Caudate nucleus (tissue), 63 donors: ENCODE measurements at places on chromosomes 2 and 18.
A peak's percentile ranks its signal among the peaks of the same experiment; 100 is the strongest.

- no peak for DNase-seq
These were observed 48.5 kb downstream of the MAP4K4 start for GRCh38 chr2:101745711-101746694.

GRCh38 chr2:121092095-121092494 lies 192.9 kb downstream of the TFCP2L1 start:
- no peak for DNase-seq

- DNase-seq, result no peak
These were observed 396.8 kb downstream of the NCKAP5 start for GRCh38 chr2:133171393-133172004.

DNA sequence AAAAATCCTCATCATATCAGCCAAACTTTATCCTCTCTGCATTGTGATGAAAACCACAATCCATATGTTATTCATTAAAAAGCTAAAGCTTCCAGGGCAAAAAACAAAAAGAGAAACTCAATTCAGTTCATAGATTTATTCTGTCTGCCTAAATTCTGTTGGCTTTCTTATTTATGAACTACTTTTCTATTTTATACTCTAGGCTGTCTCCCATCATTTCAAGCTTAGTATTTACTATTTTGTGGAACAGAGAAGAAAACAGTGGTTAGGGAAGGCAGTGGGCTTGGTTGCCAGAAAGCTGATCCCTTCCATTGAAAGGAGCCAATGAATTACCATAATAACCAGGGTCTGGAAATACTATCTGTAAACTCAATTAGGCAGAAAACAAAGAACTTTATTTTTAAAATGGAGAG lies 71.8 kb downstream of the RAPH1 start:
- DNase-seq, result no peak

- DNase-seq, result no peak
These were observed 62.0 kb downstream of the TGIF1 start for GRCh38 chr18:3511980-3512379.

- no peak for DNase-seq
These were observed 38.8 kb downstream of the APLF start for GRCh38 chr2:68506170-68506569.

DNA sequence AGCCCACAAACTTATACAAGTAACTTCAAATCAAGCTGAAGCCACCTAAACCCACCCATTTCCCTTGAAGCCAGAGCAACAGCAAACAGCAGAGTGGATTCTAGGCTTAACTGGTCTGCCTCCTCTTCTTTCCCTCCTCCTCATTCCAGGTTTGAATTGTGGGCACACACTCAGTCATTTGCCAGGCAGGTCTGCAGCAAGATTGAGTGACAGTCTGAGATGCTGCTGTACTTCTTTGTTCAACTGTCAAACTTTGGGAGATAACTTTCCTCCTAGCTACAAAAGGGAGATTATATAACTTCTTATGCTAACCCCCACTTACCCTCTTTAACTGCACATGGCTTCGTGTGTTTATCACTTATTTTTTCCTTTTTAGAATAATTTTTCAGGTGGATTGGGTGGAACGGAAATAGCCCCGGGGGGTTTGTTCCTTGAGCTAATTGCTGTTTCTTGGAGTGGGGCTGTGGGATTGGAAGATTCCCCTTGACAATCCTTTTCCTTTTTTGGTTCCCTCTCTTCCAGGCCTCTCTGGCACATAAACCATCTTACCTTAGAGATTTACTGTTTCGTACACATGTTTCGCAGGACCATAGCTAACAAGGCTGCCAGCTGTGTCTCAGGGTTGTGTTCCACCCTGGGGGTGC lies 55.0 kb downstream of the RNF144A start:
- no peak for DNase-seq

DNA sequence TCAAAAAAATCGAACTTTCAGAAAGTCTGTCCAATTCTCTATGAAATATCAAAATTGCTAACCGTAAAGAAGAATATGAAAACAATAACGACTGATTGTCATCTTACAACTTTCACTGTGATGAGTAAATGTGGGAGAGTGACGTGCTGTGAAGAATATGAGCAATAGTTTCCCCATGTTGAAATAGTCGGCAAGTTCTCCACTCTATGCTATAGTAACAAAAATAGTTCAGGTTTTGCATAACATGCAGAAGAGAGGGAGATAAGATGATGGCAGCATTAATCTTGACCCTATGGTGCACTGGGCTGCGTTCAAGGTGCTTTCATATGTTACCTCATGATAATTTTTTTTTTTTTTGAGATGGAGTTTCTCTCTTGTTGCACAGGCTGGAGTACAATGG lies 196.8 kb upstream of the CYRIA start:
- no peak for DNase-seq

- DNase-seq, result no peak
These were observed 416.6 kb downstream of the HRH4 start for GRCh38 chr18:24877066-24877465.

DNA sequence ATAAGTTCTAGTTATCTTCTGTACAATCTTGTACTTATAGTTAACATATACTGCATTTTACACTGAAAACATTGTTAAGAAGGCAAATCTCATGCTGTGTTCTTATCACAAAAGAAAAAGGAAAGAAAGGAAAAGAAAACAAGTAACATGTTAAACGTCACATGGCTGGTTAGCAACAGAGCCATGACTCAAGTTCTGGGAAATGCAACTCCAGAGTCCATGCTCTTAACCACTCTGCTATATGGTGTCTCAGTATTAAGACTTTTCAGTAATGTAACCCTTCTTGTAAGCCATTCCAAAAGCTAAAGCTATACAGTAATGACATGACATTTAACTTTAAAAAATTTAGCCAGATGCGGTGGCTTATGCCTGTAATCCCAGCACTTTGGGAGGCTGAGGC lies 181.4 kb downstream of the BARD1 start:
- DNase-seq, result no peak

- no peak for DNase-seq
These were observed 210.4 kb upstream of the CXCR4 start for GRCh38 chr2:136328207-136328795.

- DNase-seq, result no peak
These were observed 291.4 kb downstream of the TGIF1 start for GRCh38 chr18:3741333-3741732.

- no peak for DNase-seq
These were observed 126.1 kb downstream of the THNSL2 start for GRCh38 chr2:88296247-88296646.

DNA sequence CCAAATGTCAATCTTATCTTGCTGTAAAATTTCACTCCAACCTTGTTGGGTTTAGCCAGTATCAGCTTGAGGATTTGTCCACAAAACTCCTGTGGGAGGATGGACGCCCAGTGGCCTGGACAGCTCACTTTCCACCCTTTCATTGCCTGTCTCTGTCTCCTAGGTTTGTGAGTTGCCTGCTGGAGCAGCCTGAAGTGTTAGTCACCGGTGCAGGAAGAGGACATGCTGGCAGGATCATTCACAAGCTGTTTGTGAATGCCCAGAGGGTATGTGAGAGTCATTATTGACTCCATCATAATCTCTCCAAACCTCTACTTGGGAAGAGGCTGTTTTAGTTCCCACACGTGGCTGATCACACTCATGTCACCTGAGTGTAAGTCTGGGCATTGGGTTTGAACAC lies 112.3 kb downstream of the RAB3GAP1 start:
- DNase-seq, result no peak

- DNase-seq, result no peak
These were observed 3.8 kb upstream of the ATP8B1 start for GRCh38 chr18:57806978-57807285.

DNA sequence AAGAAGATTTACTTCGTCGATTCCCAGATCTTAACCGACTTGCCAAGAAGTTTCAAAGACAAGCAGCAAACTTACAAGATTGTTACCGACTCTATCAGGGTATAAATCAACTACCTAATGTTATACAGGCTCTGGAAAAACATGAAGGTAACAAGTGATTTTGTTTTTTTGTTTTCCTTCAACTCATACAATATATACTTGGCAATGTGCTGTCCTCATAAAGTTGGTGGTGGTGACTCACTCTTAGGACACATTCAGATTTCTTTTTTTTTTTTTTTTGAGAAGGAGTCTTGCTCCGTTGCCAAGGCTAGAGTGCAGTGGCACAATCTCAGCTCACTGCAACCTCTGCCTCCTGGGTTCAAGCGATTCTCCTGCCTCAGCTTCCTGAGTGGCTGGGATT lies 26.8 kb downstream of the MSH2 start:
- DNase-seq, result no peak

GRCh38 chr2:241148239-241148638 lies 1.0 kb downstream of the PASK start:
- DNase-seq, result no peak

GRCh38 chr2:31429759-31430438 lies 15.4 kb upstream of the XDH start:
- no peak for DNase-seq

DNA sequence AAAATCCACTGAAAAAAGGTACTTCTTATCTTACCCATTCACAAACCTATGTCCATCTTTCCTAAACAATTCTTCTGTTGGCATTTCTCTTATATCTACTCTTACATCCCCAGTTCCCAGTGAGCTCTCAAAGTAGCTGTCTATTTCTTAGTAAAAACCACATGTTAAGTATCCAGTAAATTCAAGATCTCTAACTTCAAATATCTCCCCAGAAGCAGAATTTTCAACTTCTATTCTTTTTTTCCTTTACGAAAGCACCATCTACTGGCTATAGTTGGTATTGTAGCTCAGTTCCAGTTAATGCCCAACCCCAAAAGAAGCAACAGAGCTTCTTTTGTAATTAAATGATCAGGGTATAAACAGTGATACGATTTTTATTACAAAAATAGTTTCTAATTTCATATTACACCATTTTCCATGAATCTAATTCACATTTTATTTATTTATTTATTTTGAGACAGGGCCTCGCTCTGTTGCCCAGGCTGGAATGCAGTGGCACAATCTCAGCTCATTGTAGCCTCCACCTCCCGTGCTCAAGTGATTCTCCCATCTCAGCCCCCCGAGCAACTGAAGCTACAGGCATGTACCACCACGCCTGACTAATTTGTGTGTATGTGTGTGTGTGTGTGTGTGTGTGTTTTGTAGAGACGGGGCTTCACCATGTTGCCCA lies 28.5 kb downstream of the HRH4 start:
- no peak for DNase-seq

DNA sequence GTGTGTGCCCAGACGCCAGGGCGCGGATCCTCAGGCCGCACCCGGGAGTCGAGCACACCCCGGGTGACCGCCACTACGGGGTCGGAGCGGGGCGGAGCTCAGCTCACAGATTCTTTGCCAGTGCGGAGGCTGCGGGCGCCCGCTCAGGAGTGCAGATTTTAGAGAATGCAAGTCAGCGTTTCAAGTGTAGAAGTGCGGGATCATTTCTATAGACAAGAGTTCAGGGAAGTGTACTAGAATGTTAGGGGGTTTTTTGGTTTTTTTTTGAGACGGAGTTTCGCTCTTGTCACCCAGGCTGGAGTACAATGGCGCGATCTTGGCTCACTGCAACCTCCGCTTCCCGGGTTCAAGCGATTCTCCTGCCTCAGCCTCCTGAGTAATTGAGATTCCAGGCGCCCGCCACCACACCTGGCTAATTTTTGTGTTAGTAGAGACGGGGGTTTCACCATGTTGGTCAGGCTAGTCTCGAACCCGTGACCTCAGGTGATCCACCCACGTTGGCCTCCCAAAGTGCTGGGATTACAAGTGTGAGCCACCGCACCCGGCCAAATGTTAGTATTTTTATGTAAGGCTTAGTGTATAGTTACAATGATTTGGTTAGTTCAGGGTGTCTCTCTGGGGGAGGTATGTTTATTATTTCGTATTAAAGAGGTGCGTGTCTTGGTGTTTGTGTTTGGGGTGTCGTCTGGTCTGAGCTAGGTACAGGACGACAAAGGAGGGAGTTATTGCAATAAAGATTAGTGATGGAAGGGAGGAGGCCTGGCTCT lies 619 bp upstream of the FAM168B start:
- DNase-seq, result peak; percentile 75

- DNase-seq, result no peak
These were observed 200.0 kb downstream of the ZNF407 start for GRCh38 chr18:74797577-74798151.

- DNase-seq, result no peak
These were observed 244.3 kb downstream of the METTL4 start for GRCh38 chr18:2326999-2327398.

GRCh38 chr2:67329513-67329912 lies 67.6 kb upstream of the ETAA1 start:
- DNase-seq, result no peak

DNA sequence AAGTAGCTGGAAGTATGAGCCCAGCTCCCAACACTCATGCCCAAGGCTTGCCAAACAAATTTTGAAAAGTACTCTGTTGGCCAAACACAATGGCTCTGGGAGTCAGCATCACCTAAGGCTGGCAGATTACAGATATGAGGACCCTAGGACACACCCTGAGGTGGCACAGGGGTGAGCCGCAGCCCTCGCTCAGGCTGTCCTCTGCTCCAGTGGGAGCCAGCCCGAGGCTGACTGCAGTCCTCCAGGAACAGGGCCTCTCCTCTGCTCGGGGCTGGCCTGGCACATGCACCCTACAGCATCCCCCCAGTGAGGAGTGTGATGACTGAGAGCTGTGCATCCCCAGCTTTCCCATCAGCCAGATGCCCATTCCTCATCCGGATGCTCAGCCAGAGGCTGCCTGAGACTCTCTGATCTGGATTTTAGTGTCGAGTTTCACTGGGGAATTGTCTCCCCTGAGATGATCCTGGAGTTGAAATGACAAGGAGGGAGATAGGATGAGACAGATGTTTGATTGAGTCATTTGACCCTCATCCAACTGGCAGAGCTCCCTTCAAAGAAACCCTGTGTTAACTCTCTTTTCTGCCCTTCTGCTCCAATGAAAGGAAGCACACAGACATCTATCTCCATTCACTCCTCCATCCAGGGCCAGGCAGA lies 269.3 kb upstream of the NCKAP5 start:
- DNase-seq, result no peak

- no peak for DNase-seq
These were observed 79.9 kb downstream of the ALK start for GRCh38 chr2:29841386-29842004.

DNA sequence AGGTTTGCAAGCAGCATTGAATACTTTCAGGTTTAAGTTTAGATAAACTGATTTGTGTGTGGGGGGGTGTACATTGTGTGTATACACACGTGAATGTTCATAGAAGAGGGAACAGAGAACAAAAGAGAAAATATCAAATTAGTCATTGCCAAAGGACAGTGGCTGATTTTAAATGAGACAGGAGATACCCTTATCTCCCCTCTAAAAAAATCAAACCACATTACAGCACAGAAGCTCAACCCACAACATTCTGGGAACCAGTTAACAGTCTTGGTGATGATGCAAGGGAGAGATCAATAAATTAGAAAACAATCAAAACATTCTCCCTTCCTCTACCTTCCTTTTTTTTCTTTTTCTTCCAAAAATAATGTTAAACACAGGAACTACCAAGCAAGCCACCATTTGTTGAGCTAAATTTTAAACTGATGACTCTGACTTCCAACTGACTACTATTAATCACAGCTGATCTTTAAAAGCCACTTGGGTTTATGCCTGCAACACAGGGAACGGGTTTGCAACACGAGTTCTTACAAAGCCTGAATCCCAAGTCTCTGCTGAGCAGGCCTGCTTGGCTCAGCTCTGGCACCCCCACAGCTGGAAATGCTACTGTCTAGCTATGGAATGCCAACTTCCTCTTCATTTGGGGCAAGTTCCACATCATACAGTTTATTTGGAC lies 119.2 kb upstream of the ACVR1C start:
- no peak for DNase-seq
